ENCODE measurements at places on chromosomes 2 and 18.

- DNase-seq, result no peak
Measured at GRCh38 chr2:189952536-189953109, 109.9 kb downstream of the MSTN start.

- DNase-seq, result no peak
Measured at GRCh38 chr2:186772579-186772978, 76.4 kb downstream of the ZSWIM2 start.

- peak; percentile 54 for DNase-seq
Measured at GRCh38 chr2:240252191-240252871, 111.9 kb upstream of the OTOS start.

DNA sequence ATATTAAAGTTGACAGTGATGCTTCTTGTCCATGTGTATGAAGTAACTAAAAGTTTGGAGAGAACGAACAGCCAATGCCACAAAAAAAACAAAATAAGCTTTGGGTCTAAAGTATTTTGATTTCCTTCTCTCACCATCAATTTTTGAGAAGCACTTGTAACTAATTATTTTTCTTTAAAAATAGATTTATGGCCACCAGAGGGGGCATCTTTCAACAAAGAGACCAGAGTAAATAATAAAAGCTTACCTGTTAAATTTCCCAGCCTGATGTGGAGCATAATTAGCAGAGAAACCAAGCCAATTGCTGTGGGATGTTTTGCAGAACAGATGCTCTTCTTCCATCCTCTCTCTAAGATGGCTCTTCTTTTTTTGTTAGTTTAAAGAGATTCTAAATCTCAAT lies 29.0 kb downstream of the LINC00305 start:
- DNase-seq, result no peak

- no peak for DNase-seq
Measured at GRCh38 chr2:20650393-20650876, 463 bp downstream of the HS1BP3 start.

DNA sequence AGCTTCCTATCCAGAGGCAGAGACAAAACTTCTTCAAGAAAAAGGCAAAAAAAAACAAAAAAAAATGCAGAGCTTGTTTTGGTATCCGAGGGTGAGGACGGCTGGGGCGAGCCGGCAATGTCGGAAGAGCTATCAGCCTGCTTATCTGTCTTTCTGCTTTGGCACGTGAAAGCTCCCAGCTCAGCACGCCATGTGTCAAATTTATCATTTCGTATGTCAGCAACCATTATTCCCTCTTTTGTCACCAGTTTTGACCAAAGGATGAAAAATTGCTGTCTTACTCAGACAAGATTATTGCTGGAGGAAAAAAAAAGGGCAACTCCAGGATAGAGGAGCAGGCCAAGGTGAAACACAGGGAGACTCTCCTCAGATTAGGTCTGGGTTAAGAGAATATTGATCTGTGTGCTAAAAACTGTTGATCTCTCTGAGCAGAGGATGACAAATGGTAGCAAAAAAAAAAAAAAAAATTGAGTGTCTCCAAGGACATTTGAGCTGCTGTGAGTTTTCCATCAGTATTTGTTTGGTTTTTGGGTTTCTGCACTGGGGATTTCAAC lies 532.0 kb upstream of the POU3F3 start:
- DNase-seq, result no peak

GRCh38 chr2:240203031-240203787 lies 62.8 kb upstream of the OTOS start:
- no peak for DNase-seq

- DNase-seq, result no peak
Measured at GRCh38 chr2:144382849-144383248, 137.1 kb downstream of the ZEB2 start.

- DNase-seq, result no peak
Measured at GRCh38 chr2:205527801-205528200, 154.5 kb upstream of the NRP2 start.

GRCh38 chr2:72973566-72974435 lies 56.5 kb downstream of the EMX1 start:
- no peak for DNase-seq

DNA sequence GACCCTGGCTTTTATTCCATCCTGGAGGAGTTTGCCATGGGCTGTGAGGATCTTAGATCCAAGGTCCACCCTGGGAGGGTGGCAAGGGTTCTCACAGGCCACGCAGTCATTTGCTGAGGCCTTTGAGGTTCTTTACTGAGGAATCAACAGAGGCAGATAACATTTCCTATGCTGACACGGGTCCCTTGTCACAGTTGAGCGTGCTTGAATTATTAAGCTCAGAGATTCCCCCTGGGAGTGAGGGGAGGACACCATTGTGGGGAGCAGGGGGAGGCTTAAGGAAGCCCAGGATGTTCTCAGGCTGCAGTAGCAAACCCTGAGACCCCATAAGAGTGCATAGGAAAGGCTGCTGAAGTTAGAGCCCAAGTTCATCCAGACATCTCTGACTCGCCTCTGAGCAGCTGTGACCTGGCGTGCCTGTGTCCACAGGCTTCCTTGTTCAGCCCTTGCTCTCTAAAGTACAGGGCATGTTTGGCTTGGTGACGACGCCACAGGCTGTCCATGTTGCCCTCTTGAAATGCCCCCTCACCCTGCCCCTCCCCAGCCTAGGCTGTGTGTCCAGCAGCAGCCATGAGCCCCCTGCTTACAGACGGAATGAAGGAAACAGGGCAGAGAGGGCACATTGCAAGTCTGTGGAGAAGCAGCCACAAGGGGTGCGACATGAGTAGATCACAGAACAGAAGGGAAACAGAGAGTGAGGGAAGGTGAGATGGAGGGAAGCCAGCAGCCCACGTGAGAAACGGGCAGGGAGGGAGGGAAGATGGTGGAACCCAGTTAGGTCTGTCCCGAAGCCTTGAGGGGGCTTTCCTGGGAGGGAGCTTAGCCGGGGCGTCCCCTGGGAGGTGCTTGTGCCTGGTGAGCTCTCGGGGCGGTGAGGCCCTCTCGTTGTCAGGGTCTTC lies 34.0 kb downstream of the NAPG start:
- DNase-seq, result peak; percentile 42

DNA sequence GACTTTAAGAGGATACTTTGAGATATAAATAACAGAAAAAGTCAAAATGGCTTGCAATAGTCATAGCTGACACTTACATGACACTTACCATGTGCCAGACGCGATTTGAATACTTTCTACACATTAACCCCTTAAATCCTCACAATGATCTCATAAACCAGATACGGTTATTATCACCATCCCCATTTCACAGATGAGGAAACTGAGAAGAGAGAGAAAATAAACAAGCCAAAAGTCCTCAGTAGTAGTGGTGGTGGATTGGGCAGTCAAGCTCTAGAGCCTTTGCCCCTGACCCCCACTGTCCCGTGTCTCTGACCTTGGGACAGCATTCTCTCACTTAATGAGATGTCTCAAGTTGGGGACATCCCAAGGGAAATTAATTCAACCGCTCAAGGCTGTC lies 105.2 kb upstream of the TAF1B start:
- DNase-seq, result no peak

- DNase-seq, result no peak
Measured at GRCh38 chr2:99554238-99554637, 64.4 kb upstream of the REV1 start.

Measured in ovary (tissue), 10 donors.